ENCODE measurements at places on chromosomes 5 and 9. TPM values are rescaled to one million over a fixed set of nuclear protein-coding genes. Genes with fewer than 3 reads are reported as not detected.

Gene CMYA5
- total RNA-seq = 0.30 TPM

Gene LHFPL2
- total RNA-seq = 12.4 TPM

Gene ADAMTS6
- 19.3 TPM for total RNA-seq

Gene CTXN3
- total RNA-seq = not detected

Gene MEIKIN
- not detected for total RNA-seq

Gene CRB2
- under 0.01 TPM for total RNA-seq

Gene SGCD
- 1.3 TPM for total RNA-seq

Gene SAXO1
- not detected for total RNA-seq

Gene TAS2R1
- total RNA-seq = not detected

Gene IL9
- not detected for total RNA-seq

All from bronchus fibroblast of lung (primary cell).